ENCODE measurements at places on chromosomes 1 and 21.

DNA sequence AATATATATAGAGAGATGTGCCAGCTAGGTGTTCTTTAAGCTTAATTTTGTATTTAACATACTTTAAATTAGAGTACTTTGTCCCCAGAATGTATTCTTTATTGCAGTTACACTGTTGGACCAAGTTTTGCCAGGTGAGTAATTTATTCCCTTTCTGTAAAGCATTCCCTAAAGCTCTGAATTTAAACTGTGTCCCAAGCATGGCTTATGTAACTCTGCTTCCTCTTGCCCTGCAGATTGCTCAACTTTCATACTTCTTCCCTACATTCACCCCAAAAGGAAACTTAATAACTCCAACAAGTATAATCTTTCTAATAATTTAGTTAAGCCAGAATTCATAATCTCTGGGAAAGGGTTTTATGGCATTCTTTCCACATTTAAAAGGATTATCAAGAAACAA, 5.6 kb downstream of the LYPLAL1 start:
- DNase-seq: no peak

GRCh38 chr1:206005778-206006180, 2.6 kb upstream of the RAB7B start:
- DNase-seq: no peak

GRCh38 chr1:94846308-94846707, 26.2 kb downstream of the SLC44A3 start:
- DNase-seq: no peak

GRCh38 chr1:205769641-205770365, 5.5 kb downstream of the RAB29 start:
- DNase-seq: no peak

- DNase-seq: no peak
These were observed 277.8 kb downstream of the LTN1 start for GRCh38 chr21:28714777-28715464.

DNA sequence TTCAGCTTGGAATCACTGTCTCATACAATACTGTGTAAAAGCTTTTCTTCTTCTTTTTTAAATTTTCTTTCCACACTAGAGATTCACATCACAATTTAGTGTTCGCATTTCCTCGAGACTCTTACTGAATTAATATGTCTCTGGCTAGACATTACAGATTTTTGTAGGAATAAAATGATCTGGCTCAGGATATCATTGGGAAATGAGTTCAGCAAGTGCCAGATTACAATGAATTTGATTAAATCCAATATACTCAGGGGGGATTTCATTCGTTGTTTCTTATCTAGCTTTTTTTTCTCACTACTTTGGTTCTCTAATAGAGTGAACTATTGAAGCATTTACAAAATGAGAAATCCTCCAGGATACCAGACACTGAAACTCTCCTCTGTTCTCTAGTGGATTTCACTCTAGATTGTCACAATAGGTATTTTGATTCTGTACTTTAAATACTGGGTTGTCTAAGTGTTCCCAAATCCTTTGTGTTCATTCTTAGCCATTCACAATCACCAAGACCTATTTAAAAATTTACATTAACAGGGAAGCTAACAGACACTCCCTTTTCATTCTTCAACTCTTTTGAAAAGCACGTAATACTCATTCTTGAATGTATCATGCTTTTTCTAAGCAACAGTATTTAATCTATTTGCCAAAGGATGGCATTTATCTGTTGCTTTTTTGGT, 2.8 kb upstream of the TSEN15 start:
- no peak for DNase-seq

- DNase-seq: no peak
These were observed 1.3 kb downstream of the KRTAP12-3 start for GRCh38 chr21:44658913-44659595.

GRCh38 chr21:40765811-40766210, 81.1 kb downstream of the DSCAM start:
- no peak for DNase-seq

DNA sequence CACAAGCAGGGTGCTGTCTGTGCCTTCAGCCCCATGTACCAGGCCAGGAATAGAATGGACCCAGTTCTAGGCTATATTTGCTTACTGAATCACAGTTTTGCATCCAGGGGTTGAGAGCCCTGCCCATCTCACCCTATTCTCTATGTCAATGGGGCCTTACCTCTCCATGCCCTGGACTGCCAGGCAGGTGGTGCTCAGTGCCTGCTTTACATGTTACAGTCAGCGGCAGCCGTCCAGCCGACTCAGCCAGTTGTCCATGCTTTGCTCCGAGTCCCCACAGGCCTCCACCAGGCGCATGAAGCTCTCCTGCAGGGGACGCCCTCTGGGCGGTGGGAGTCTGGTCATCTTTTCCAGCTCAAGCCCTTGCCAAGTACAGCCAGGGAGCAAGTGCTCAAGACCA, 12.2 kb upstream of the FAM167B start:
- no peak for DNase-seq

DNA sequence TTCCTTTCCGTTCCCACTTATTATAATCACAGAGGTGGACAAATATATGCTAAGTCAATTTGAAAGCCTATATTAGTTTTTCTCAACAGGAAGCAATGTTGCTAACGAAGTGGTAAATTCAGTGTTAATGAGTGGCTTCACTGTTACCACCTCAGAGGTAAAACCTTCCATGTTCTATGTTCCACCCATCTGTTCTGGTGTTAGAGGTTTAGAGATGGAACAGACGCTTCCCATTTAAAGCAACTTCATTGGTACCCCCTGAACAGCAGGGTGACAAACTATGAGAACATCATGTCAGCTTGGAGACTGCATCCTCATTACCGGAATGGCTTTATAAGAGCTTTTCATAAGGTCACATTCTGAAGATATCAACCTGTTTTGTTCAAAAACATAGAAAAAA, 77.9 kb downstream of the ZNF644 start:
- DNase-seq: no peak

DNA sequence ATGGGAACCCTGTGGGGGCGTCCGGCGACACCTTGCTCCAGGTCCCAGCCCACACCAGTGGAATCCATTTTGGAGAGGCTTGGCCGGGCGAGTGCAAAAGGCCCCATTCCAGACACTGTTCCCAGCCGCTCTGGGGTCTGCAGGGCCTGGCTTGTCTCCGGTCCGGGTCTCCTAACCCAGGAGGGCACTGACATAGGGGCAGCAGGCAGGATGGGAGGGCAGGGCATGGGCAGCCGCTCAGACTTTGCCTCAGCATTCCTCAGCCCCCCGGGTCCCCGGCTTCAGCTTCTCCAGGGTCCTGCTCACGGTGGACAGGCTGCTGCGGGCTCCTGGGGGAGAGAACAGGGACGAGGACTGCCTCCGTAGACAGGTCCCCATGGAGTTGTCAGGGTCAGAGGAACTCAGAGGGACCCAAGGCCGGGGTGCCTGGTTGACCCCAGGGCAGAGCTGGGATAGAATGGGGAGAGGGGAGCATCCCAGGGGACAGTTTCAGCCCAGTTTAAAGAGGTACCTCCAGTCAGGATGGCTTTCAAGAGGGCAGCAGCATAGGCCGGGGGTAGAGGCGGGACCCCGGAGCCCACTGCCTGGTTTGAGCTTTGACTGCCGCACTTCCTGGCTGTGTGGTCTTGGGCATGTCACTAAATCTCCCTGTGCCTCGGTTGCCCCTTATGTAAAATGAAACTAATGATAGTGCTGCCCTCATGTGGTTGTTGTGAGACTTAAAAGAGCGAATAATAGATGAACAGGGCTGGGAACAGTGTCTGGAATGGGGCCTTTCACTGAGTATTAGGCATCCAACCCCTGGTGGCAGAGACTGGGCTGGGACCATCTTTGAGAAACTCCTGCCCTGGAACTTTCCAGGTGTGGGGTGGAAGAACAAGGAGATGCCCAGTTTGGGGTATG, 3.7 kb downstream of the KNCN start:
- no peak for DNase-seq

DNA sequence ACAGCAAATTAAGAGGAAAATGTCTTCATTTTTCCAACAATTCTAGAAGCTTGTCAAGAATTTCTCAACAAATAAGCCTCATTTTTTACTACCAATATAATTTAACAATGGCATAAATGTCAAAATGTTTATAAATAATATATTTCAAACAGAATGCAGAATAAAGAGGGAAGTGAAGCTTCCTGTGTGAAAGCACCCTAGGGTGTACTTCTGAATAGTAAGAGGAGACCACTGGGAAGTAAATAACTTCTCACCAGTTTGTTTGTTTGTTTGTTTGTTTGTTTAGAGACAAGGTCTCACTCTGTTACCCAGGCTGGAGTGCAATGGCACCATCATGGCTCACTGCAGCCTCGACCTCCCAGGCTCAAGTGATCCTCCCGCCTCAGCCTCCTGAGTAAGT, 244.3 kb downstream of the SLC45A1 start:
- no peak for DNase-seq

- DNase-seq: no peak
These were observed 79.2 kb downstream of the MAN1C1 start for GRCh38 chr1:25695771-25696311.

- DNase-seq: no peak
These were observed 45.7 kb downstream of the PAX7 start for GRCh38 chr1:18676332-18676781.

DNA sequence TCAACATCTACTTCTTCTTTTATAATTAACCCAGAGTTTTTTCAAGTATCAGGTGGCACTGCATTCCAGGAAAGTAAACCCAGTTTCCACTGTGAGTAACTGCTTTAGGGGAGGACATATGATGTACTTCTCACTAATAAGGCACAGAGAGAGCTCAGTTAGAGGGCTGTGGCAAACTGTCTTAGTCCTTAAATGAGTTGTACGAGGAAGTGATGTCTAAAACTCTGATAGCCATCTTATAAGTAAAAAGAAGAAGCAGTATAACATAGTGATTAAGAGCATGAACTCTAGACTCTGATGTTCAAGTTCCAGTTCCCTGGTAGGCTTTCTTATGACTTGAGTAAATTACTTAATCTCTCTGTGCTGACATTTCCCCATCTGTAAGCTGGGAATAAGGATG, 58.7 kb upstream of the PTGS2 start:
- DNase-seq: no peak
